ENCODE measurements at places on chromosomes 11 and 22.

GRCh38 chr11:473962-474785 lies 24.1 kb downstream of the PTDSS2 start:
- no peak for DNase-seq

DNA sequence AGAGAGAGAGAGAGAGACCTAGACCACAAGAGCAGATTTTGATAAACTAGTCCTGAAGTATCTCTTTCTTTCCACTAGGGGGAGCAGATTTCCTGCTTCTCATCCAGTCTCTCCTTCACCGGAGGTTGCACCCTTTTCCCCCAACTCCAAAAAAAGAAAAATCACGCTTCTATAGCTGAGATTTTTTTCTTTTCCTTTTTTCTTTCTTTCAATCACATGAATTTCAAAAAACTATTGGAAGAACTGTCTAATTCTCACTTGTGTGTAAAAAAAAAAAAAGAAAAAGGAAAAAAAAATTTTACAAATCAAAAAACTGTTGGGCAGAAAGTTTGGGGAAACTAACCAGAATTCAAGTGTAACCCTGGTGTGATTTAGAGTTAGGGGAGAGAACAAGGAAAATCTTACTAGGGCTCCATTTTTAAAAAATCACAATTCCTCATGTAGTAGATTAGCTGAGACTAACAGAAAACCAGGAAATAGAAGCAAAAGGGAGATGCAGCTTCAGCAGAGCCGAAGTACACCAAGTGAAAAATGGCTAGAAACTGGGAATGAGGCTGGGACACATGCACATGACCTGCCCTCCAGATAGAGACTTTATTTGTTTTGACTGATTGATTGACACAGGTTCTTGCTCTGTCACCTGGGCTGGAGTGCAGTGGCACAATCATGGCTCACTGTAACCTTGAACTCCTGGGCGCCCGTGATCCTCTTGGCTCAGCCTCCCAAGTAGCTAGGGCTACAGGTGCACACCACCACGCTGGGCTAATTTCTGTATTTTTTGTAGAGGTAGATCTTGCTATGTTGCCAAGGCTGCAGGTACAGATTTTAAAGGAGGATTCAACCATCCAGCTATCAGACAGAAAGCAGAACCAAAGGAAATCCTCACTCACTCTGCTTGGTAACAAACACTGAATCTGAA lies 27.1 kb downstream of the SDHD start:
- DNase-seq: peak; percentile 50

- no peak for DNase-seq
Observed at GRCh38 chr22:28154861-28155260, 235.8 kb upstream of the PITPNB start.

- DNase-seq: no peak
Observed at GRCh38 chr11:65491163-65491465, 7.7 kb upstream of the MALAT1 start.

GRCh38 chr11:64998141-64998540 lies 1.4 kb upstream of the BATF2 start:
- DNase-seq: peak; percentile 20

- DNase-seq: no peak
Observed at GRCh38 chr11:92920331-92920730, 49.1 kb upstream of the MTNR1B start.

- DNase-seq: no peak
Observed at GRCh38 chr11:72630104-72630852, 43.9 kb downstream of the PDE2A start.

- no peak for DNase-seq
Observed at GRCh38 chr22:24424901-24425775, 2.3 kb upstream of the ADORA2A start.

GRCh38 chr11:108115500-108116140 lies 5.7 kb upstream of the ACAT1 start:
- peak; percentile 67 for DNase-seq

DNA sequence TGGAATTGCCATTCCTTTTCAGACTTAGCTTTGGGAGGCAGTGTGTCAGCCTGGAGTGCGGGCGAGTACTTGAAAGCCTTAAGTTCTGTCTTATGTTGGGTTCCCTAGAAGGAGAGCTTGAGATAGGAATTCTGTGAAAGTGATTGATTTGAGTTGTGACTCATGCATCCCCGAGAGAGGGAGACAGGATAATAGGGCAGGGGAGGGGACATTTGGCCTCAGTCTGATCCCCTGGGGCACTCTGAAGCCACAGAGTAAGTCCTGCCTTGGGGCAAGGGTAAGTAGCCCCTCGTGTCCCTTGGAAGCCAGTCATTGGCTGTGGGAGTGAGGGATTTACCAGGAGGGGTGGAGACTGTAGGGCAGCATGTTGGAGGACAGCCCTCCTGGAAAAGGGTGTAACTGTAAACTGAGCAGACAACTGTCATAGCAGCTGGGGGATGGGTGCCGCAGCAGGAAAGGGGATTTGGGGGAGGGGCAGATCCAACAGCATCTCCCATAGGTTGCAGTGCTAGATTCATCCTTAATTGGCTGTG lies 44.0 kb downstream of the KIAA1671 start:
- DNase-seq: no peak

GRCh38 chr11:78019808-78020207 lies 3.3 kb downstream of the KCTD14 start:
- DNase-seq: no peak

DNA sequence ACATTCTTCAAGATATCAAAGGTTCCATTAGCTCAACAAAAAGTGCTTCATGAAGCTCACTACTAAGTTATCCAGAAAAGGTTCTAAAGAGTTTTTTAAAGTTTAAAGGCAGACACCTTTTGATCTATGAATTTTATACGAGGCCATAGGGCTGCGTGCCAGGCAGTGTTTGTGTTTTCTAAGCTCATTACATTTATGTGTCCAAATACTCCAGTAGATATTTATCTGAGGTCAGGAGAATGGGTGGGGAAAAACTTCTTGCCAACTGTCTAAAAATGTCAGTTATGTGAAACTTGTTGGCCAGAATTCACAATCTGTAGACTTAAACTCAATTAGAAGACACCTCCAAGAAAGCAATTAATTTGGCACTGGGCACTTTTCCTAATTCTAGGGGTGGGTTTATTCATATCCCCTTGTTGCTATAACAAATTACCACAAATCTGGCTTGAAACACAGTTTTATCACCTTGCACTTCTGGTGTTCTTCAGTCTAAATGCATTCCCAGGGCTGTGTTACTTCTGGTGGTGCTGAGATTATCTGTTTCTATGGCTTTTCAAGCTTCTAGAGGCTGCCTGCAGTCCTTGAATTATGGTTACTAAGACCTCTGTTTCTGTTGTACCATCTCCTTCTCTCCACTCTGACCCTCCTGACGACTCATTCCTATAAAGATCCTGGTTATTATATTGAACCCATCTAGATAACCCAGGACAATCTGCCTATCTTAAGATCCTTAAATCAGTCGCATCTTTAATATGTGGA lies 1030.4 kb upstream of the CNTN5 start:
- peak; percentile 15 for DNase-seq

GRCh38 chr11:8631395-8632118 lies 37.5 kb upstream of the STK33 start:
- peak; percentile 43 for DNase-seq

GRCh38 chr11:122375687-122376399 lies 259.8 kb upstream of the BLID start:
- DNase-seq: no peak

GRCh38 chr22:44107340-44107739 lies 73.4 kb upstream of the PARVG start:
- no peak for DNase-seq

DNA sequence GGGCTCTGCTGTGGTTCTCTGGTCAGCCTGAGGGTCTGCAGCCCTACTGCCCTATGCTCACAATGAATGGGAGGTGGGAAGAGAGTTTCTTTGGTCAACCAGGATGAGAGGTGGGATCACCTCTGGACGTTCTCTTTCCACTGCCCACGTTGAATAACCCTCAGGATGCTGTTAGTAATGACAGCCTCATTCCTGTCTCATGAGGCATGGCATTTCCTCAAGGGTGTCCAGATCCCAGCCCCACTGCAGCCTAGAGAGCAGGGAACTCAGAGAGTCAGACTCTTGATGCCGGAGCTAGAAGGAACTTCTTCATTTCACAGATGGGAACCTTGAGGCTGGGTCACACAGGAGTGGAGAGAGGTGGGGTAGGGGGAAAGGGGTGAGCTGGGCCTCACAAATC lies 196.0 kb downstream of the CEP164 start:
- DNase-seq: no peak

DNA sequence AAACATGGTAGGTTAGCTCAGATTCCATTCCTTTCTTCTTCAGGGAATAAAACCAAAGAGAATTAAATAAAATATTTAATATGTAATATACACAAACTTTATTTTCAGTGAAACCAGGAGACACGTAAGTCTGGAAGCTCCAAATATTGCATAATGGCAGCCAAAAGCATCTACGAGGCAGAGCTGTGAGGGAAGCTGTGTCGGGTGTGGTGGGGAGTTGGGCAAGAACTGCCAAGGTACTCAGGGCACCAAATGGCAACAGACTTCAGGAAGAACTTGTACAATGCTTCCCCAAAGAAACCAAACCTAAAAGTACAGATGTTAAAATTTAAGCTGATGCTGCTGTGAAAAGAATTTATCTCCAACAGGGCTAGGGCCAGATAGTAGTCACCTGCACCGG lies 47.5 kb upstream of the C11orf87 start:
- no peak for DNase-seq

DNA sequence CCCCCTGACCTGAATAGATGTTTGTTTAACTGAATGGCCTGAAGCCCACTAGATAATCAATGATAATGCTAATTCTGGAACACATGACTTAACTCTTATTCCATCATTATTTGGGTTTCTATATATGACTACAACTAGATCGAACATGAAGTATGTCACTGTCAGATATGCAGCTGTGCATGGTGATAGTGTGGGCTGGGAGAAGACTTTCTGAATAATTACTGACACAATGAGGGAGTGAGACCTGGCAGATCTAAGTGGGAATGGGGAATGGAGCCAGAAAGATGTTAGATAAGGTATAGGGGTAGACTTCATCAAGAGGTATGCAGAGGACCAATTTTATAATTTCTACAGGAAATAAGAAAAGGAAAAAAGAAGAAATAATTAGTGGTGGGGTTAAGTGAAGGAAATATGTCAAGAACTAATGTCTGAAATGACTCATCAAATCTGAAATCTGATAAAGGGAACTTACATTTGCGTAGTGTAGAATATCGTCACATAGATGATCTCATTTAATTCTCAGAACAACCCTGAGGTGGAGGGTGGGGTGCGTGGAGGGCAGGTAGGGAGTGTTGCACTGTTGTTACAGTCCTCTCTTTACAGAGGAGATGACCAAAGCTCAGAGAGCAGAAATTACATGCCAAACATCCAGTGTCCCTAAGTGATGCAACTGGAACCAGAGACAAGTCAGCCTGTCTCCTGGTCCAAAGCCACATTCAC lies 68.2 kb upstream of the EED start:
- peak; percentile 95 for DNase-seq

- peak; percentile 74 for DNase-seq
Observed at GRCh38 chr22:38868886-38869381, 3.1 kb downstream of the CBX6 start.

DNA sequence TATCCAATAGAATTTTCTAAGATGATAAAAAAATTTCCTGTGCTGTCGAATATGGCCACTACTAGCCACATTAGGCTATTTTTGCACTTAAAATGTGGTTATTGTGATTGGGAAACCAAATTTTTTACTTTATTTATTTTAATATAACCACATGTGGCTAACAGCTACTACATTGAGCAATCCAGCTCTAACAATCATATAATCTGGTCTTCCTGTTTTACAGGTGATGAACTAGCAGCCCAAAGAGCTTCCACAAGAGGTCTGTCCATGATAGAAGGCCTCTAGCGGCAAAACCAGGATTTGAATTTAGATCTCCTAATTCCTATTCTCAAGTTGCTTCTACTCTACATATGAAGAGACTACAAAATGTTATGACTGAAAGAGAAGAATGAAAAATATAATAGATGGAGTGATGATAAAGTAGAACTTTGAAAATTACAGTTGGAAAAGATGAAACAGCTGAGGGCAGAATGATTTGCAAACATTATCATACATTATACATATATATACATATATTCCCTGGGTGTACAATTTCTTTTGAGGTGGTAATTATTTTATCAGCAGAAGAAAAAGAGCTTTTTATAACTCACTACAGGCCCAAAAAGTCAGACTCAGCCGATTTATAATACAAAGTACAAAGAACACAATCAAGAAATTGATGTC lies 363.5 kb upstream of the PITPNB start:
- DNase-seq: no peak

DNA sequence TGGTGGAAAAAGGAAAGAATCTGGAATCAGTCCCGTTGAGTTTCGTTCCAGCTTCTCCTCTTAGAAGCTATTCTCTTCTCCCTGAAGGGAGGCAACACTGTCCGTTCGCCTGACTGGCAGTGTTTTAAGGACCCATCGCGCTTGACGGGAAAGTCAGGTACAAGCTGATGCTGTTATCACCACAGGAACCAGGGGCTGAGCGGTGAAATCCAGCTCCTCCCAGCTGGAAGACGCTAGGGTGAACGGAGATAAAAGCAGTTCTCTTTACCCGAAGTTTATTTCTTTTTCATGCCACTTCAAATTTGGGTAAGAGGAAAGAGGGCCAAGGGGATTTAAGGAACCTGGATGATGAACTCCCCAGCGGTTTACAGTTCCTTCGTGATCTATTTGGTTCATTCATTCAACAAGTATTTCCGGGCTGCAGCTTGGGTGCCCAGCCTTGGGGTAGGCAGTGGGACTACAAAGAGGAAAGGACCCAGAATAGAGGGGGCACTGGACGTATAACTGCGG lies 551 bp upstream of the DEUP1 start:
- DNase-seq: no peak
